ENCODE measurements at places on chromosomes 7 and 10.

GRCh38 chr10:35456784-35457183, 120.5 kb downstream of the CCNY start:
- DNase-seq, result no peak

- peak; percentile 87 for DNase-seq
Observed at GRCh38 chr10:79424221-79425073, 21.0 kb downstream of the ZCCHC24 start.

DNA sequence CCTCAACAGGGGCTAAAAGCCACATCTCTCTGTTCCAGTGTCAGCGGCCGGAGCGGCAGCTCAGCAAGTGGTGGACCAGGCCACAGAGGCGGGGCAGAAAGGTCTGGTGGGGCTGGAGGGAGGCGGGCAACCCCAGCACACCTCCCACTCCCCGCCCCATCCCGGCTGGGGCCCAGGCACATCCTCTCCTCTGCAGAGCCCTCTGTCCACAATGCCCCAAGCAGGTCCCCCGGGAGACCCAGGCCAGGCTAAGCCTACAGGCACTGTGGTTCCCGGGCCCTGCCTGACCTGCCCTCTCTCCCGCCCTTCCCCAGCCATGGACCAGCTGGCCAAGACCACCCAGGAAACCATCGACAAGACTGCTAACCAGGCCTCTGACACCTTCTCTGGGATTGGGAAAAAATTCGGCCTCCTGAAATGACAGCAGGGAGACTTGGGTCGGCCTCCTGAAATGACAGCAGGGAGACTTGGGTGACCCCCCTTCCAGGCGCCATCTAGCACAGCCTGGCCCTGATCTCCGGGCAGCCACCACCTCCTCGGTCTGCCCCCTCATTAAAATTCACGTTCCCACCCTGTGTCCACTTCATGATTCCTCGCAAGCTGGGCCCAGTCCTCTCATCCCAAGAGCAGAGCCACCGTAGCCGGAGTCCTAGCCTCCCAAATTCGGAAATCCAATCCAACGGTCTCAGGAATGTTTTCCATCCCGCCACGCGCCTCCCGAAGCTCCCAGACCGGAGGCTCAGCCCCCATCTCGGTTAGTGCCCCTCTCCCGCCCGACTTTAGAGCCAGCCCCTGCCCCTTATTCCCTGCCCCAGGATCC, 2.1 kb downstream of the ADIRF start:
- peak; percentile 87 for DNase-seq

DNA sequence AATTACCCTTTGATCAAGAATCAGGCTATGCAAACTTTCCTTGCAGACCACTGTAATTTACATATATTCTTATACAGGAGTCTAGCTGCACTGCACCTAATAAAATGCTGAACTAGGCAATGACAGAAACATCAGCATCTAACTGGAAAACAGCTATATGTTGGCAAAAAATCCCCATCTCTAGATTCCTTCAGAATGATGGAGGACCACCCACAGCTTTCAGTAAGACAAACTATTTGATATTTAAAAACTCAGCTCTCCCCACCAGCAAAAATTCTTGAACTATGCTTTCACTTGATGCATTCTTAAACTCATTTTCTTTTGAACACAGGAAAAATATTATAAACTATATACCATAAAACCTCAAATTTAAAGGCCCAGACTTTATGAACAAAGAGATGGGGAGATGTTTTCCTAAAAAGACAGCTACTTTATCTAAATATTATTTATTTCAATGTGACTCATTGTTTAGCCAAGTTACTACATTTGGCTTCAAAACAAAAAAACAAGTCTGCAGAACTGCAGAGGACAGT, 77.4 kb downstream of the SEMA3C start:
- no peak for DNase-seq

GRCh38 chr10:103154521-103155299, 38.4 kb downstream of the NT5C2 start:
- DNase-seq, result no peak

DNA sequence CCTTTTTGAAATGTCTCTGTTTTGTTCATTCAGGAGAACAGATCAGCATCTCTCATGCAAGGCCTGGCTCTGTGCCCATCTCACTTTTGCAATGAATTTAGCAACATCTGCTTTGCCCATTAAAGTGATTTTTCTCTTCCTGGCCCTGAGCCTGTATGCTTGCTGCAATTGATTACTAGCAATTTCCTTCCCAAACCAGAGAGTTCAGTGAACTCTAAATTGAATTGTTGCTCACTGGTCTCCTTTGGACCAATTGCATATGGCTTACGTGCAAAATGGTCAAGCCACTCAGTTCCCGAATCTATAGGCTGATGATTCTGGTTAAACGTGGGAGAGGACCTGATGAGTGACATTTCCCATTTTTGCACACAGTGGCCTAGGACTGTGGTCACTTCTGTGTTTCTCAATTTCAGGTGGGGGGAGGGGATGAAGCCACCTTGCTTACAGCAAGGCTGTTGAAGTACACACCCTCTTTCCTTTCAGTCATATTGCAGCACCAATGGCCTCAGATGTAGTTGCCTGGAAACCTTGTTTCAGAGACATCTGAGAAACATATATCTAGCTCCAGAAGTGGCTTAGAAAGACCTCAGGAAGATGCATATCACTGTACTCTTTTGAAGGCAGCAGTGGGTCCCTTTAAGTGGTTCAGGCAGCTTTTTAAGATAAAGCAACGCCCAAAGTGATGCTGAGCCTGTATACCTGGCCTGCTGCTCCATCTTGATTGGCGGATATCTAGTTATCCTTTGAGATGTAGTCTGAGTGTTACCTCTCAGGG, 201.4 kb downstream of the PTEN start:
- DNase-seq, result no peak

- no peak for DNase-seq
Observed at GRCh38 chr10:12622691-12623090, 273.3 kb downstream of the CAMK1D start.

- DNase-seq, result no peak
Observed at GRCh38 chr7:2689951-2690705, 2.1 kb downstream of the AMZ1 start.

DNA sequence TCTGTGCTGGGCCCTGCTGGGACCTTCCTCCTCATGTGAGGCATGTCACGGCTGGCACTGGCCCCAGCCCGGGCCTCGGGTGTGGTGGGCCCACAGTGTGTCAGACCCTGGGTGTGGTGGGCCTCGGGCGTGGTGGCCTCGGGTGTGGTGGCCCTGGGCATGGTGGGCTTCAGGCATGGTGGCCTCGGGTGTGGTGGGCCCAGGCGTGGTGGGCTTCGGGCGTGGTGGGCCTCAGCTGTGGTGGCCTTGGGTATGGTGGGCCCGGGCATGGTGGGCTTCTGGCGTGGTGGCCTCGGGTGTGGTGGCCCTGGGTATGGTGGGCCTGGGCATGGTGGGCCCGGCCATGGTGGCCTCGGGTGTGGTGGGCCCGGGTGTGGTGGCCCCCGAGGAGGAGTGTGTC, 40.4 kb downstream of the NKX6-2 start:
- DNase-seq, result peak; percentile 79

- DNase-seq, result no peak
Observed at GRCh38 chr10:110547139-110547761, 20.2 kb upstream of the SMC3 start.

Data from upper lobe of left lung (tissue), 6 donors.